ENCODE measurements at places on chromosomes 2 and 18.
A peak's percentile ranks its signal among the peaks of the same experiment; 100 is the strongest.

- H3K27ac ChIP-seq: no peak overlapping the region
- DNase-seq: peak; percentile 9
- no peaks in the 10 kb centered on the region for H3K27me3 ChIP-seq
- H3K4me3 ChIP-seq: no peak overlapping the region
- no peaks in the 10 kb centered on the region for H3K4me1 ChIP-seq
Observed at GRCh38 chr18:62177271-62177670, 9.6 kb downstream of the PIGN start.

DNA sequence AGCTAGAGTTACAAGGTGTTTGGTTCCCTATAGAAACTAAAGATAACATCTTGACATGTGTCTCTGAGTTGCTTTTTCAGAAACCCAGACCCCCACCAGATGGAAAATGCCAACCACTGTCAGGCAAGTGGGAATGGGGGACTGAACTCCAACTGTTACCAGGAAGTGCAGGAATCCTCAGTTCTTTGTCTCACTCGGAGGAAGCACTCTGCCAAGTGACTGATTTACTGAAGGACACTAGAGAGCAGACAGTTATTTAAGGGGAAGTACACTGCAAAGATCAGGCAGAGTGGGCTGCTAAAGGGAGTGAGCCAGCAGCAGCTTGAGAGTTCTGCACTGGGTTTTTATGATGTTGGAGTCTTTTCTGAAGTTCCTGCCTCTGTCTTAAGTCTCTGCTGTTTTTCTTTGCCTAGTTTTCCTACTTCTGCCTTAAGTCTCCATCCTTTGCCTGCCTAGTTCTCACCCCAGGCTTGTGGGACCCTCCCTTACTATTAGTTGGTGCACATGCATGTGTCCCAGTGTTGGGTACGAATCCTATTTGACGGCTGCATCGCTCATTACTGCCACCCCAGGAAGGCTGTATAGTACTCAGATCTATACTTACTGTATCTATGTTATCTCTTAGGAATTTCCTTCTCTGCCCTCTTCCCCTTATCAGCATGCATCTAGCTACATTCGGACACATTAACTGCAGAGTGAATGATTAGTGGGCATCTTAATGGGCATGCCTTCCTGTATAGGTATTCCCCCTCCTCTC lies 97.1 kb downstream of the TEX51 start:
- no peaks in the 10 kb centered on the region for H3K27me3 ChIP-seq
- H3K27ac ChIP-seq: no peak overlapping the region
- no peak overlapping the region for H3K4me3 ChIP-seq
- no peaks in the 10 kb centered on the region for H3K4me1 ChIP-seq

DNA sequence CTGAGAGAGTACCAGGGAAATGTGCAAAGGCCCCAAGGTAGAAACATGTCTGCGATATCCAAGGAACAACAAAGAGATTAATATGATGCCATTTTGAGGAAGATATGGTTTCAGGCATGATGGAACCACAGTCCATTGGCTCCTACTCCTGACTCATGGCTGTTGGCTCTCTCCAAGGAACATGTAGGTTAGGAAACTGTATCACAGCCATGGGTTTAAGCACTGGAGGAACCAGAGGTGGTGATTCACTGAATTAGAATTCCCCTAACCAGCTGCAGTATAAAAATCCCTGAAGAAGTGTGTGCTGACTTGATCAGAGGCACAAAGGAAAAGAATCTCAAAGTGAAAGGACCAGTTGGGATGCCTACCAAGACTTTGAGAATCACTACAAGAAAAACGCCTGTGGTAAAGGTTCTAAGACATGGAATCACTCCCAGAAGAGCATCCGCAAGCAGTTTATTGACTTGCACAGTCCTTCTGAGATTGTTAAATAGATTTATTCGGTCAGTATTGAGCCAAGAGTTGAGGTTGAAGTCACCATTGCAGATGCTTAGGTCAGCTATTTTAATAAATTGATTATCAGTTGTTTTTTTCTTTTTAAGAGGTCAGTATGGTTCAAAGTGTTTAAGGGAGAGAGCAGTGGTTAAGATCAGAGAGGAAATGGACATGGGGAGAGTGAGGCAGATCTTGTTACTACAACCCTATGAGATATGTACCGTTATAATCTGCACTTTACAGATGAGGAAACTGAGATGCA lies 110.7 kb upstream of the OTX1 start:
- no peak overlapping the region for H3K27ac ChIP-seq
- no peak overlapping the region for H3K4me3 ChIP-seq
- no peak for DNase-seq
- no peaks in the 10 kb centered on the region for H3K27me3 ChIP-seq

- no peak for DNase-seq
- no peaks in the 10 kb centered on the region for H3K27me3 ChIP-seq
Observed at GRCh38 chr2:160356485-160356884, 137.1 kb downstream of the RBMS1 start.

GRCh38 chr2:231621051-231621879 lies 28.6 kb downstream of the TEX44 start:
- no peaks in the 10 kb centered on the region for H3K36me3 ChIP-seq
- no peaks in the 10 kb centered on the region for H3K27me3 ChIP-seq
- DNase-seq: no peak

DNA sequence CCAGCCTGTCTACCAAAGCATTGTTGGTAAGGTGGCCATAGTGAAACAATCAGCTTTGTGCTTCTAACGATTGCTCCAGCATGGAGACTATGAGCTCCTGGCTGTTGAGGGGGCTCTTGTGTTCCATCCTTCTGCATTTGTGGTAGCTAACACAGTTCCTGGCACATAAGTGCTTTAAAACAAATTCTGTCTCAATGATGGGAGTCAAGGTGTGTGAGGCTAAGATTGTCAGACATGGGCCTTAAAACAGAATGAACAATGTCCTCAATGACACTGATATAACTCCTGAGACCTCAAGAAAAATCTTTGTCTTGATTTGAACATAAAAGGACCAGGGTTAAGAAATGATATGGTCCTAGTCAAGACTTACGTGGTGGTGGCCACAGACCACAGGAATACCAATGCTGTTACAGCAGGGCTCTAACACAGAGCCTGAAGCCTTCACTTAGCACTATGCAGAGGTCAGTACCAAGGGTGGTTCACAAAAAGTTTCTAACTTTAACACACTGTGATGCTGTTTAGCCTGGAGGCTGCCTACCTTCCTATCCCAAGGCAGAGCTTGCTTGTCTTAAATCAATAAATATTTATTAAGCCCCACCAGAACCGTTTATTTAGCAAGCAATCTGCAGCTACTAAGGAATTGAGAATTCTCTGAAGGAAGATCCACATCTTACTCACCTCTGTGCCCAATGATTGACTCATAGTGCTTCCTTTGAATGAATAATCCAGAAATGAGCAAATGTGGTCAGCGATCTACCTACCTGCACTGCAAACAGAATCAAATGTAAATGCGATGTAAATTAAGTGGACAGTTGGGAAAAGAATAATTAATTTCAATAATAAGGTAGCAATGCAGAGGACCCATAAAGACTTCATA lies 35.1 kb downstream of the EVA1A start:
- H3K36me3 ChIP-seq: no peaks in the 10 kb centered on the region
- no peaks in the 10 kb centered on the region for H3K4me1 ChIP-seq
- no peak for DNase-seq

DNA sequence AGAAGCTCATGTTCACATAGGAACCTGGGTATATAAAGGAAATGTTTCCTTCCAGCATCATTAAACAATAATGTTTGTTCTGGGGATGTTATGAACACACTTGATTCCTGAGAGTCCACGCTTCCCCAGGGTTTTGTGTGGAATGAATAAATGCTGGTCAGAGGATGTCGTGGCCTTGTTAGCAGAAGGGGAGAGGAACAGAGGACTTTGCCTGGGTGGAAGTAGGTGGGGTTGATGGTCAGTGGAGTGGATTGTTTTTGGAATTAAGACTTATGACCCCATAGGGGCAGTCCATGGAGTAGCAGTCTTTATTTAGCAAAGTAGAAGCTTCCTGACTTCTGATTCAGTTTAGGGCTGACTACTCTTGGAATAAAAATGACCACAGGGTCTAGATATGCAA lies 139.6 kb downstream of the MYO1B start:
- no peak for DNase-seq
- H3K4me1 ChIP-seq: no peaks in the 10 kb centered on the region
- no peak overlapping the region for H3K27ac ChIP-seq
- no peak overlapping the region for H3K4me3 ChIP-seq
- H3K27me3 ChIP-seq: no peaks in the 10 kb centered on the region
- no peaks in the 10 kb centered on the region for H3K36me3 ChIP-seq

GRCh38 chr2:138115666-138116065 lies 151.4 kb downstream of the HNMT start:
- no peaks in the 10 kb centered on the region for H3K4me1 ChIP-seq
- no peak overlapping the region for H3K27ac ChIP-seq
- no peaks in the 10 kb centered on the region for H3K36me3 ChIP-seq
- H3K27me3 ChIP-seq: no peaks in the 10 kb centered on the region
- H3K4me3 ChIP-seq: no peak overlapping the region
- peak; percentile 81 for DNase-seq

DNA sequence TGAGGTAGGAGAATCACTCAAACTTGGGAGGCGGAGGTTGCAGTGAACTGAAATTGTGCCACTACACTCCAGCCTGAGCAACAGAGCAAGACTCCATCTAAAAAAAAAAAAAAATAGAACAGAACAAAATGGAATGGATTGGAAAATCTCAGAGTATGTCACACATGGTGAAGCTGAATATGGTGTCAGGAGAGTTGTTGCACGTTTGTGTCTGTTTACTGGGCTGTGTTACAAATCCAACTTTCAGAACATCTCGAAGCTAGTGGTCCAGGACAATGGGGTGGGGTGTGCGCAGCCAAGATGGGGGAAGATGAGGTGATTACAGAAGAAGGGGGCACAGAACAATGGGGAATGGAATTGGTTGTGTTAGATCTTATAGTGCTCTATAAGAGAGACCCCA lies 17.6 kb downstream of the SAG start:
- no peak overlapping the region for H3K4me3 ChIP-seq
- H3K4me1 ChIP-seq: no peaks in the 10 kb centered on the region
- no peaks in the 10 kb centered on the region for H3K36me3 ChIP-seq
- no peak for DNase-seq
- H3K27ac ChIP-seq: no peak overlapping the region
- H3K27me3 ChIP-seq: no peaks in the 10 kb centered on the region

- no peaks in the 10 kb centered on the region for H3K4me1 ChIP-seq
- no peak for DNase-seq
- H3K27ac ChIP-seq: no peak overlapping the region
- no peak overlapping the region for H3K4me3 ChIP-seq
- no peaks in the 10 kb centered on the region for H3K27me3 ChIP-seq
Observed at GRCh38 chr2:86219896-86220295, 20.6 kb downstream of the MRPL35 start.

DNA sequence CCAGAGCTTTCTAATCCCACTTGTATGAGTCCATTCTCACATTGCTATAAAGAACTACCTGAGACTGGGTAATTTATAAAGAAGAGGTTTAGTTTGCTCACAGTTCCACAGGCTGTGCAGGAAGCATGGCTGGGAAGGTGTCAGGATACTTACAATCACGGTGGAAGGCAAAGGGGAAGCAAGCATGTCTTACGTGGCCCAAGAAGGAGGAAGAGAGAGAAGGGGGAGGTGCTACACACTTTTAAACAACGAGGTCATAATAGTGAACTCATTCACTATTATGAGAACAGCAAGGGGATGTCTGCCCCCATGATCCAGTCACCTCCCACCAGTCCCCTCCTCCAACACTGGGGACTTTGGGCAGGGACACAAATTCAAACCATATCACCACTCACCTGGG lies 67.8 kb downstream of the TTC32 start:
- H3K4me1 ChIP-seq: no peaks in the 10 kb centered on the region
- no peak overlapping the region for H3K4me3 ChIP-seq
- no peak overlapping the region for H3K27ac ChIP-seq
- H3K36me3 ChIP-seq: no peaks in the 10 kb centered on the region
- H3K27me3 ChIP-seq: no peaks in the 10 kb centered on the region
- no peak for DNase-seq

- no peak for DNase-seq
- H3K36me3 ChIP-seq: no peaks in the 10 kb centered on the region
- H3K27me3 ChIP-seq: no peaks in the 10 kb centered on the region
- no peak overlapping the region for H3K27ac ChIP-seq
- no peaks in the 10 kb centered on the region for H3K4me1 ChIP-seq
Observed at GRCh38 chr2:227881866-227882517, 10.6 kb downstream of the DAW1 start.

DNA sequence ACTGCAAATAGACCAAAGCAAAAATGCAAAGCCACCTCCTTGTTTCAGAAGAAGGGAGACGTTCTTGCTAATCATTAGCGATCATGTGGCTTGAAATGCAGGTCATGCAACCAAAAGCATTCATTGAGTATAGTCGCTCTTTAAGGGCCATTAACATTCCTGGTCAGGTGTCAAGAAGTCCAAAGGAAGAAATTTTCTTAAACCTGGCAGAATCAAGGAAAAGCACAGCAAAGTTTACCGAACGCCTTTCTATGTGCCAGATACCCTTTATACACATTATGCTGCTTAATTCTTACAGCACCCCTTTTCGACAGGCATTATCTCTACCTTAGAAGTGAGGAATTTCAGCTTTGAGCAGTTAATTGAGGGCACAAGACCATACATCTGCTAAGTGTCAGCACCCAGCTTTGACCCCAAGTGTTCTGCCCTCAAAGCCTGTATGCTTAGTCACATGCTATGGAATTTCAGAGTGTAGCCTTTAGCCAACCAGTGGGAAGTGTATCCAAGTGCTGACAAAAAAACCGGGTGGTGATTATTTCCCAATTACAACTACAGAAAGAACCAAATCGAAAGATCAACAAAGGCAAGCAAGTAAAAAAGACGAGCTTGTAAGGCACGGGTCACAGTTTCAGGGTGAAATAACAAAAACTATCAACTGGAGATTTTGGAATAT lies 70.8 kb downstream of the EPHA4 start:
- no peaks in the 10 kb centered on the region for H3K36me3 ChIP-seq
- no peaks in the 10 kb centered on the region for H3K4me1 ChIP-seq
- no peak for DNase-seq
- H3K4me3 ChIP-seq: no peak overlapping the region
- H3K27ac ChIP-seq: no peak overlapping the region

- no peaks in the 10 kb centered on the region for H3K4me1 ChIP-seq
- H3K36me3 ChIP-seq: no peaks in the 10 kb centered on the region
- DNase-seq: no peak
- no peak overlapping the region for H3K4me3 ChIP-seq
- no peaks in the 10 kb centered on the region for H3K27me3 ChIP-seq
- no peak overlapping the region for H3K27ac ChIP-seq
Observed at GRCh38 chr2:6741229-6741628, 124.5 kb downstream of the CMPK2 start.

DNA sequence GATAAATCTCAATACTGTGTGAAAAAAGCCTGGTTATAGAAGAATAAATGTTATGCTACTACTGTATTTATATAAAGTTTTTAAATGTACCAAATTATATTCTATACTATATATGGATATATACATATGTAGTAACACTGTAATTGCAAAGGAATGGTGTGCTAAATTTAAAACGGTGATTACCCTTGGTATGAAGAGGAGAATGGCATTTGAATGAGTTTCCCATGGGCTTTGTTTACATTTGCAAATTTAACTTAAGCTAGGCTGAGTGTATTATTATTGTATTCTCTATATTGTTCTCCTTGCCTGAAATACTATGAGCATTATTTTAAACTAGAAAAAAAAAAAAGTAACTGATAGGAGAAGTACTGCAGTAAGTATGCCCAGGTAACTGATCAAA lies 4.7 kb upstream of the SP3 start:
- no peak overlapping the region for H3K4me3 ChIP-seq
- no peak for DNase-seq
- H3K4me1 ChIP-seq: peaks cover 4% of the 10 kb centered on the region
- no peaks in the 10 kb centered on the region for H3K27me3 ChIP-seq
